Kidney epithelial cell (primary cell): ENCODE measurements at places on chromosomes 7 and 10. TPM values are rescaled to one million over a fixed set of nuclear protein-coding genes. Genes with fewer than 3 reads are reported as not detected.

Gene DBNL
- 120 and 121 TPM in 2 replicates for total RNA-seq

DNA sequence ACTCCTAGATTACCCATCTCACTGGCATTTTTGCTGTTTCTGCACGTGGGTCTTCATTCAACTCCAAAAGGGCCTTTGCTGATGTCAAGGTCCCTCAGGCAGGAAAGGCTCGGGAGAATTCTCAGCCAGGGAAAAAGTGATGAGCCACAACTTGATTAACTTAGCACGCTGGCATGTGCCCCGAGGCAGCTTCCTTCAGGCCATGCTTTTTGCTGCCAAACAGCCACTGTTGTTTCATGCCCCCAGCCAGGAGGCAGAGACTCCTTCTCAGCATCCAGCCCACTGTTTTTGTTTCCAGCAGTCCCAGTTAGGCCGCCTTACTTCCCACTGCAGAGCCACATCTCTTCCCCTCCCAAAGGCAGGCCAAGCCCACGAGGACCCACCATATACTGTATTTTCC, 266.5 kb upstream of the YAE1 start:
- DNase-seq = no peak

Gene NKX2-3
- not detected in 2 replicates for total RNA-seq

GRCh38 chr10:122178655-122179054, 92.4 kb upstream of the BTBD16 start:
- DNase-seq = no peak

DNA sequence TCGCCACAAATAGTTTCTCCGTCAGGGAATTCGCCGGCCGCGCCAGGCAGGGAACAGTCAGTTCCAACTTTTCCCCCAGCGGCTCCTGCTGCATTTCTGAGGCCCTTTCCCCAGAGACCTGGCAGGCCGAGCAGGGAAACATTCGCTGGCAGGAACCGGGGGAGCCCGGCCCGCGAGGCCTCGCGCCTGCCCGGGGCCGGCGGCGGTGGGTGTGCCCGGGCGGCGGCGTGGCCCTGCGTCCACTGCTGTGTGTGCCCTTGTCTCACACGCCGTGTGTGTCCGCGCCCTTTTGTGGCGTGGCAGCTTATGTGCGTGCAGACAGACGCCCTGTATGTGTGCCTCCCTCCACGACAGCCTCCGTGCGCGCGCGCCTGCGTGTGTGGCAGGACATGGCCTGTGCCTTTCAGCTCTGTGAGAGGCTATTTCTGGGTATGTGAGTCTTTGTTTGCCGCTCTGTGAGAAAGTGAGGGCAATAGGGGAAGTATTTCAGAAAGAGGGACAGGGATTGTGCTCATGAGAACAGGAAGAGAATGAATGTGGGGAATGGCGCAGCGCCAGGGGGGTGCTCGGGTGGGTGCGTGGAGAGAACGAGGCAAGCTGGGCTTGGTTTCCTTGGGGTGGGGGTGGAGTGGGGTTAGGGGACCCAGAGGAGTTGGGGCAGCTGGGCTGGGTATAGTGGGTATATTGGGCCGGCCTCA, 689 bp upstream of the SMARCD3 start:
- no peak for DNase-seq
